NCI-H1092 (cell line): ENCODE measurements at places on chromosomes 2 and 18.

- no peak for DNase-seq
Measured at GRCh38 chr18:74529378-74529777, 4.9 kb upstream of the CNDP1 start.

DNA sequence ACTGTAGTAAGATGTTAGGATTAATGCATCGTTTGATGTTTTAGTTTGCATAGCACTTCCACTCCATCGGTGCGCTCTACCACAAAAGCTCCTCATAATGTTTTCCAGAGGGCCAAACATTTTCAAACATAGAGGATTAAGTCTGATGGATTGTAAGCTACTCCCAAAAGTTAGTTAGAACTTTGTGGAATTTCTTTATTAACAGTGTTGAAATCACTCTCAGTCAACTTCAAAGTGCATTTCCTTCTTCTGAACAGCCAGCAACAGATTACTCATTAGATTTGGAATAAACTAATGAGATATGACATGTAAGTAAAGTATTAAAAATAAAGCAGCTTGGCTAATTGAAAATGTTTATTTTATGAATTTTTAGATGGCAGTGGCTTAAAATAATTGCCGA is 30.1 kb upstream of the CTAGE1 start:
- no peak for DNase-seq

DNA sequence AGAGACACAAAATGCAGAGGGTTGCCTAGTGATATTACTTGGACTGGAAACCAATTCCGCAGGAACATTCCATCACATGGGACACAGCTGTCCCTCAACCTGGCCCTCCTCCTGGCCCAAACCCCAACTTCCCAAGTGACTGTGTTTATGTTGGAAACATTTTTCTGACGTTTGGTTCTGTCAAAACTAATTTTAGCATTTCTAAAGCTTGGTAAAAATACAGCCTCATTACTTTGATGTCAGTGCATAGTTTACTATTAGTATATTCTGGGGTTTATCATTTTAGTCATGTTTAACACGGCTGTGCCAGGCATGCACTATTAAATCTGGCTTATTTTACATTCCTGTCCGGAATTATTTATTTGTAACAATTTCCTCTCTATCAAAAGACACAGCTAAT is 69.9 kb downstream of the GLI2 start:
- DNase-seq, result no peak

DNA sequence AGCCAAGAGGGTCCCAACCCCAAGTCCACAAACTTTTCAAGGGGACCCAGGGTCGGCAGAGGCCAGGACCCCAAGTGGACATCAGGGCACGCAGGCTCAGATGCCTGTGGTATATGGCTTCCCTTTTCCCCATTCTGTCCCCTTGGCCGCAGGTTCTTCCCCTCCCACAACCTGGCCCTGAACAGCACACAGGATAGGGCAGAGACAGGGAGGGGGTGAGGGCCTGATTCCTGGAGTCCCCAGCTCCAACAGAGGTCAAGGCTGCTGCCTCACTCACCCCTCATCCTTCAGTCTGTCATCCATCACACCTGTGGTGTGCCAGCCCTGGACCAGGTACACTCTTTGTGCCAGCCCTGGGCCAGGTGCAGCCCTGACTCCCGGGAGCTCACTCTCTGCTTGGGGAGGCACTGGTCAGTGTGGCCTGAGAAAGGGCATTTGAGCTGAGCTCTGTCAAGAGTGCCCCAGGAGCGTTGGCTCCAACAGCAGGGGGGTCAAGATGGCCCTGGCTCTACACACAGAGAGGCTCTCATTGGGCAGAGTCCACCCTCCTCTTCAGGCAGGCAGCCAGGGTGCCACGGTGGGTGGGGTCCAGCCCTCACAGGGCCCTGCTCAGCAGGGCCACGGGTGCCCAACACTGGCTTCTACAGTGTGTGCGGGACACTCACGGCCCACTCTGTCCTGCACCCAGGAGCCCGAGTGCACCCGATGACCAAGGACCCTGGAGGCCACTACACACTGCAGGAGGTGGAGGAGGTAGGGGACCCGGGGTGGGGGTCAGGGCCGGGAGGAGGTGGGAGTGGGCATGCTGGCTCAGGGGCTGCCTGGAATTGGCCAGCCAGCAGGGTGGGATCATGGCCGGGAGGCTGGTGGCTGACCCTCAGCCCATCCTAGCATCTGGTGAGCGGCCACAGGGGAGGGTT is 1.6 kb downstream of the AGXT start:
- no peak for DNase-seq

DNA sequence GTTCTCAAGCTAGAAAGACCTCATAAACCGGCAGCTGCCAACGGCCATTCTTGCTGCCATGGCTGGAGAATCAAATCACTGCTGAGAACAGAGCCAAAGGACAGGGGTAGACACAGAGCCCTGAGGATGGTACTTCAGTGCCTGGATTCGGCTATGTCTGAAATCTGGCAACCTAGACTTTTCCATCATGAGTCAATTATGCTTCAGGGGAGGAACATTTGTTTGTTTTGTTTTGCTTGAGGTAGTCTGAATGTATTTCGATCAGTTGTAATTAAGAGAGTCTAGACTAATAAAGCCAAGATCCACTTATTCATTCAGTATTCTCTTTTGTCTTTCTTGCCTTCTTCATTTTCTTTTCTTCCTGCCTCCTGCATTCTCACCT is 122.8 kb upstream of the SH3BP4 start:
- no peak for DNase-seq

- no peak for DNase-seq
Measured at GRCh38 chr2:64632835-64633819, 20.6 kb downstream of the SERTAD2 start.
